ENCODE measurements at places on chromosomes 3 and 15. TPM values are rescaled to one million over a fixed set of nuclear protein-coding genes. Genes with fewer than 3 reads are reported as not detected.

Gene SLC30A4
- total RNA-seq = 10.3 TPM

Gene TNNC1
- total RNA-seq = 1.7 TPM

Gene CFAP20DC
- 5.4 TPM for total RNA-seq

Gene CTSH
- 110 TPM for total RNA-seq

Gene CLDN18
- not detected for total RNA-seq

Gene P2RY1
- total RNA-seq = 17.9 TPM

Gene TF
- 2.9 TPM for total RNA-seq

Gene STRC
- 0.74 TPM for total RNA-seq

Gene PRR20G
- not detected for total RNA-seq

Gene TMEM212
- not detected for total RNA-seq
